ENCODE measurements at places on chromosomes 1 and 21. TPM values are rescaled to one million over a fixed set of nuclear protein-coding genes. Genes with fewer than 3 reads are reported as not detected.
A peak's percentile ranks its signal among the peaks of the same experiment; 100 is the strongest.

DNA sequence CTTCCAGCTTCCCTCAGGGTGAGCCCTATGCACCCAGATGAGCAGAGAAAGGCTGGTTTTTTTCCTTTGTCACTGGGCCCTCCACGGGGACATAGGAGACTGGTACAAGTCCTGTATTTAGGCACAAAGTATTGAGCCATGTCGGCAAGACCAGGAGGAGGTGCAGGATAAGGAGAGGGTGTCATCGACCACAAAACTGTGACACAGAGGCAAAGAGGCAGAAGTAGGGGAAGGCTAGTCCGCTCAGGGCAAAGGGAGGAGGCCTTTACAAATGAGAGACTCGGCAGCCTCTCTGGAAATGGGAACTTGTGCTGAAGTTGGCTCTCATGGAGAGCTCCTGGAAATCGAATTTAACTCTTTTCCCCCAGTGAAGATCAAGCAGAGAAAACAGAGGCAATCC is 70.7 kb upstream of the CAMK1G start:
- DNase-seq = no peak

DNA sequence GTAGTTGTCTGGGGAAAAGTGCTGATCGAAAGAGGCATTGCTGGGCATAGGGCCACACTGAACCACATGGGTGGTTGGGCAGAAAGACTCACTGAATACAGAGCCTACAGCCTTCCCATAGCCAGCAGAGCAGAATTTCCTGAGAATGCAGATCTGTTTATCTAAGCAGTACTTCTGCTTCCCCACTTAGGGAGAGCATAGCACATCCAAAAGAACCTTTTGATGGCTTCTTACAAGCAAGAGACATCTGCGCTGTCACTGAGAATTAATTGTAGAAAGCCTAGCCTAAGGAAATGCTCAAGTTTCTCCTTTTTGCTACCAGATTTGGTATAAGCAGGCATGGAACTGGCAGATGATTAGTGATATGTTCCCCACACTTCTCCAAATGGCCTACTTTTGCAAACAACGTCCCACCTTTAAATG is 13.0 kb upstream of the KLHDC8A start:
- no peak for DNase-seq

DNA sequence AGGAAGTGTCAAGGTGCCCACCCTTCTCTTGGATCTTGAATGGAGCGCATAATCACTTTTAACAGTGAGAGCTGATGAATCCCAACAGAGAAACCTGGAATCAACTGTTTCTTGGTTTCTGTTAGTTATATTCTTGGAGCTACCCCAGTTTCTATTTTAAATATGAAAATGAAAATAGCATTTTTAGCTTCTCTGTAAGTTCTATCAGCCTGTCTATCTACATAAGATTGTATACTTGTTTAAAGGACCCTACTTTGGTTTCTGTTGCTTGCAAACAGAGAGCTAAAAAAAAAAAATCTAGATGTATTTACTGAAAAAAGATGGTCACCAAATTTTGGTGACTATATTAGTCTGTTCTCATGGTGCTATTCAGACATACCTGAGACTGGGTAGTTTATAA is 670.0 kb downstream of the NCAM2 start:
- DNase-seq = no peak

The SH3D21 gene
- polyA plus RNA-seq = 6.3 TPM

GRCh38 chr1:219568733-219569132 is 44.2 kb downstream of the ZC3H11B start:
- DNase-seq = no peak

GRCh38 chr1:3028531-3029282 is 7.4 kb downstream of the ACTRT2 start:
- DNase-seq = no peak

The AQP10 gene
- not detected for polyA plus RNA-seq

GRCh38 chr21:38912102-38912629 is 106.4 kb downstream of the ETS2 start:
- no peak for DNase-seq

DNA sequence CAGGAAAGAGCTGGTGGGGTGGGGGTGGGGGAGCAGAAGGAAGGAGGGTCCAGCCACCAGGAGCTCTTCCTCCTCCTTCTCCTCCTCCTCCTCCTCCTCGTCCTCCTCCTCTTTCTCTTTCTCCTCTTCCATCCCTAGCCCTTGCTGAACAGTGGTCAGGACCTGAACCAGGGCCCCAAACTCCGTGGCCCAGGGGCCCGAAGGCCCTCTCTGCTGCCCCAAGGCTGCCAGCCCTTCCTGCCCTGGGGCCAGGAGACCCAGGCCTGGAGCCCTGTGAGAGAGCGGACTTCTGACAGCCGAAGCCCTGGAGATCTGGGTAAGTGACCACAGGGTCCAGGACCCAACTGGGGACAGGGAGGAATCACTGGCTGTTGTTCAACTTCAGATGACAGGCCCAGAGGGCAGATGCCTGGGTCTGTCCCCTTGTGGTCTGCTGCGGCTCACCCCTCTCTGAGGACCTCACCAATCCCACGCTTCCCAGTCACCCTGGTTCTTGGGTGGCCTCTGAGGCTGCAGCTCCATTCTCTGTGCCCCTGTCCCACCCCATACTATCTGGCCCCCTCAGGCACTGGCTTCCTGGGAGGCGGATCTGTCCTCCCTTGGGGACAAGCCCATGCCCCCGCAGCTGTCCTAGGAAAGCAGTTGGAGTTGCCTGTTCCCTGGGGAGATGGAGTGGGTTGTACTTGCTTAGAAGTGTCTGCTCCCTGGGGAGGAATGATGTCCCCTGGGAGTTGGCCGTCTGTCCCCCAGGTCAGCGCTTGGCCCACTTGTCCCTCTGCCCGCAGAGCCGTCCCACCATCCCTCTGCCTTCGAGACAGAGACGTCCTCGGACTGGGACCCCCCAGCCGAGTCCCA is 51.8 kb downstream of the VWA5B1 start:
- no peak for DNase-seq

GRCh38 chr1:24154215-24154614 is 11.3 kb upstream of the IL22RA1 start:
- no peak for DNase-seq

DNA sequence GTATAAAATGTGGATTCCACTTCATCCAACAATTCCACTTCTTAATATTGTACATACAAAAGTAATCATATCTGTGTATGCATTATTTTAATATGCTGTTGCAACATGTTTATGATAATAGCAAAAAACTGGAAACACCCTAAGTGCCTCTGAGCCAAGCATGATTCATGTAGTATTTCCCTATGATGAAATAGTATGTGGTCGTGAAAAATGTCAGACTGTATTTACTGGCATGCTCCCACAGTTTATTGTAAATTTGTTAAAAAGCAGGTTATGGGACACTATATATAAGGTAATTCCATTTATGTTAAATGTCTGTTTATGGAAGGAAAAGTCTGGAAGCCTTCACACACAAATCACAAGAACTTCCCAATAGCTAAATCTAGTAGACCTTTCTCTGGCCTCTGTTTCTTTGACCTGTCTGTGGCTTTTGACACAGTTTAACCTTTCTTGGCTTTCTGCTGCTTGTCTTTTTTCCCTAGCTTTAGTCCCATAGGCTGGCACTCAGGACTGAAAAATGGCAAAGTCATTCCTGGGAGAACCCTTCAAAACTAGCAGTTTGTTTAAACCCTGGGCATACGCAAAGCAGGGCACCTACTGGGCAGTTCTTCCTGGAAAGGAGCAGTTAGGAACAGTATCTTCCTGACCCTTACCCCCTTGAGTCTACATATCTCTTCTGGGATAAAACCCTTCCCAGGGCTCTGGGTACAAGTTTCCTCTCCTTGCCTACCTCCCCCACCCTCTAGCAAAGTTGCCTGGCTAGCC is 65.4 kb upstream of the ARTN start:
- peak; percentile 79 for DNase-seq

DNA sequence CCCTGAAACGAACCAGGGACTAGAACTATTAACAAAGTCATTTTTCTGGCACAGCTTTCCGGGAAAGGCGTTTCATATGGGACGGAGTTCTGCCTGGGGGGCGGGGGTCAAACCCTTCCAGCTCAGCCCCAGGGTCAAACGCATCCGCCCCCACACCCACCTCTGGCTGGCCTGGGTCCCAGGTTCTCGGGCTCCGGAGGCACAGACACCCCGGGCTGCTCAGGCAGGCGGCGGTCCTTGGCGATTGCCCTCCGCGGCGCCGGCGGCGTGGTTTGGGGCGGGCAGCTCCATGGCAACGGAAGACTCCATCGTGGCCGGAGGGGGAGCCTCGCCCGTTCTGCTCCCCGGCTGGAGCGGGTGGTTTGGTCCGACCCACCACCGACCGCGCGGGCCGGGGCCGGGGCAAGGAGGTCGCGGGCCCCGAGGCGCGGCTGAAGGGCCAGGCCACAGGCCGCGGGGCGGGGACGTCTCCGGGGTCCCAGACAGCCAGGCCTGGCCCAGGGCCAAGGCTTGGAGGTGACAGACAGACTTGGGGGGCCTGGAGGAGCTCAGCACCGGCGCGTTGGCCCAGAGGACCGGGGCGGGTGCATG is at the start of gene CFAP74:
Gene CFAP74 (minus strand): TSS at position 246 of the 591 bp plus-strand sequence. CDS start 12,830 bp downstream, outside the sequence.
- DNase-seq = no peak

GRCh38 chr1:36008546-36009197 is 75.2 kb upstream of the TEKT2 start:
- peak; percentile 50 for DNase-seq

The AGL gene
- polyA plus RNA-seq = 4.2 TPM

The LHX8 gene
- not detected for polyA plus RNA-seq

The GNAT2 gene
- 0.20 TPM for polyA plus RNA-seq

DNA sequence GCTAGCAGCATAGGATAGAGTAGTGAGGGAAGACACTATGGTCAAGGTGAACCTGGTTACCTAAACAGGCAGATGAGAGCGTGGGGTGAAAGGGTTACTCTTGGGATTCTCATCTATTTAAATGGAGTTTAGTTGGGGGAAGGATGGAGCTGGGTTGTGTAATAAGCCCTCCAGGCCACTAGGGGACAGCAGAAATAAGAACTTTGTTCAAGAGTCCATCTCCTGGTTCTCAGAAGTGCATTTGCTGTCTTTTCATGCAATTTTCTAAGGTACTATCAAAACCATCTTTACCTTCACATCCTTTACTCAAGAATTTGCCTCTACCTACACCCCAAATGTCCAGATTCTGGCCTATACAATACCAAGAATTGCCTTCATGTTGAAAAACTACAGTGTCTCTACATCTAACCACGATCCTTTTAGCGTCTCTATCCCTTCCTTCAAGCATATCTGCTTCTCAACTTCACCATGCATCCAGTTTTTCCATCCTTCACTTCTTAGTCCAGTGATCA is 28.0 kb downstream of the SLAMF1 start:
- DNase-seq = no peak

The PSMB2 gene
- polyA plus RNA-seq = 76.3 TPM

GRCh38 chr1:1274299-1274930 is 761 bp upstream of the UBE2J2 start:
- no peak for DNase-seq

- DNase-seq = peak; percentile 21
Observed at GRCh38 chr1:77888781-77889642, 588 bp downstream of the NEXN start.

DNA sequence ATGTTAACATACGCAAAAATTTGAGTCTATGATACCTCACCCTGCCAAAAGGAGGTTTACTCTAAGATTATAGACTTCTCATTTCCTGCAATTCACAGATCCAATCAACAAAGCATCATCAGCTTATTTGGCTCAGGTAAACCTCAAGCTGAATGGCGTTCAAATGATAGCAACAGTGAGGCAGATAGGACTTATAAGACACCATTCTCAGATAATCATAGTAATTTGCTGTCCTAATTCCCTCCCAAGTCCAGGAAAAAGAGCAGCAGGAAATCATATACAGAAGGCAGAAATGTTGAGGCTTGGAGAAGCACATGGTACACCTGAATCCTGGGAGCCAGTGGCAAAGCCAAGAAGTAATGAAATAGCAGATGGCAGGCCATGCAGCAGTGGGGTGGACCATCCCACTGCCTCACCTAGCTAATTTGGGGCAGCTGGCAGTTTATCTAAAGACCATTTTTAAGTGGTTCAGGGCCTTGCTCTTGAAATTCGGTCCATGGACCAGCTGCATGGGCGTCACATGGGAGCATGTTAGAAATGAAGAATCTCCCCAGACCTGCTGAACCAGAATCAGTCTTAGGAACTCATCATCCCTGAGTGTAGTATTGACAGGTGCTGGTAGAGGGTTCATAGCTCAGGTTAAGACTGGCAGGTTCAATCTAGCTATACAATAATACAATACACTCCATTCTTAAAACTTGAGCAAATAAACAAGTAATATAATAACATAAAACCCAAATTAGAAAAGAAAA is 57.7 kb downstream of the ASTN1 start:
- DNase-seq = no peak

The SLC45A1 gene
- 0.28 TPM for polyA plus RNA-seq

DNA sequence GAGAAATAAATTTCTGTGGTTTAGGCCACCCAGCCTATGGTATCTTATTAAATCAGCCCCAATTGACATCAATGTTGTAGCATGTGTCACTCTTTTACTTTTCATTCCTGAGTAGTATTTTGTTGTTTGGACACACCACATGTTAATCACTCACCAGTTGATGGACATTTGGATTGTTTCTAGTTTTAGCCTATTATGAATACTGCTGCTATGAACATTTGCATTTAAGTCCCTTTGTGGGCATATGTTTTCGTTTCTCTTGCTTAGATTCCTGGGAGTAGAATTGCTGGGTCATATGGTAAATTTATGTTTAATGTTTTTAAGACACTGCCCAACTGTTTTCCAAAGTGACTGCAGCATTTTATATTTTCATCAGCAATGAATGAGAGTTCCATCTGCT is 50.2 kb upstream of the NUF2 start:
- no peak for DNase-seq

DNA sequence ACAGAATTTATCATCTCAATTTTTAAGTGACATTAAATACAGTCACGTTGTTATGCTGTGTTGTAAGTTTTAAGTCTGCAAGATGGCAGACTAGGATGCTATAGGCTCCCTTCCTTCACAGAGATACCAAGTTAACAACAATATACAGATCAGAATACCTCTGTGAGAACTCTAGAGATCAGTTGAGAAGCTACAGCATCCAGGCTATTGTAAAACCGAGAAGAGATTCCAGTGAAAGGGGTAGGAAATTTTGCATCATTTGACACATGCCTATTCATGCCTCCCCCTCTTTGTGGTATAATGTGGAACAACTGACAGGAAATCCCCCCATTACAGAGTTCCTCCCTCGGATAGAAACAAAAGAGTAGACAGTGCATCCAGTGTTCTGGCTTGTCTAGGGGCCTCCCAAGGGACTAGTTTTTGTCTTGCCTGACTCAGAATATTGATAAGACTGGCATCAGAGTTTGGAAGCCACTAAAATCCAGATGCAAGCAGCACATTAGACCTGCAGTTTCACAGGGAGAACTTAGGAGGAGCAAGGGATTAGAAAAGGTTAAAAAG is 80.6 kb downstream of the LBR start:
- DNase-seq = peak; percentile 21

The TSSK3 gene
- polyA plus RNA-seq = 0.08 TPM

DNA sequence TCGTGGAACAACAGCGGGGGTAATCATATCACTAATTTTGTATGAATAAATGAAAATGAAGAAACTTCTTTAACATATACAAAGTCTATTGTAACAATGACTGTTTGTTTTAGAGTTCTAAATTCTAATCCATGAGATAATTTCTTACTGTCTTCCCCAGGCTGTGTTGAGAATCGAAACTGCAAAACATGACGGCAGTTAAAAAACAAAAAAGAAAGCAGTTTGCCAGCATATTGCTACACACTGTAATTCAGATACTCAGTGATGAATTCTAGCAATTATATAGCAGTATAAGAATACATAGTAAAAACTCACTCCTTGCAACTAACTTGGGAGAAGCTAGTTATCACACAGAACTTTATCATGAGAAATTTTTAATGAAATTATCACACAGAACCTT is 22.1 kb downstream of the INSL5 start:
- no peak for DNase-seq
